Bronchus fibroblast of lung (primary cell): ENCODE measurements at places on chromosomes 6 and 20. TPM values are rescaled to one million over a fixed set of nuclear protein-coding genes. Genes with fewer than 3 reads are reported as not detected.

The PRRC2A gene
- 103 and 107 TPM in 2 replicates for total RNA-seq

The EIF6 gene
- total RNA-seq = 238 and 258 TPM in 2 replicates

The TDP2 gene
- 17.7 and 19.0 TPM in 2 replicates for total RNA-seq

The GRIK2 gene
- total RNA-seq = 0.15 and 0.17 TPM in 2 replicates

The SCRT2 gene
- total RNA-seq = not detected in 2 replicates

The CAGE1 gene
- 0.17 TPM in 1 of 2 replicates, not detected in the other for total RNA-seq

The CFB gene
- total RNA-seq = 2.0 and 2.7 TPM in 2 replicates
